Stimulated activated CD4-positive, alpha-beta T cell treated with anti-CD3 and anti-CD28 coated beads, Interleukin-1b, Interleukin-23, amount 100 ng/mL, for 48 hours (primary cell): ENCODE measurements at places on chromosomes 5 and 9.

- no peak for DNase-seq
Measured at GRCh38 chr9:129387822-129388221, 209.8 kb upstream of the IER5L start.

GRCh38 chr5:164433106-164433870, 927.9 kb downstream of the MAT2B start:
- no peak for DNase-seq

- DNase-seq: no peak
Measured at GRCh38 chr5:42434047-42434724, 10.9 kb downstream of the GHR start.

DNA sequence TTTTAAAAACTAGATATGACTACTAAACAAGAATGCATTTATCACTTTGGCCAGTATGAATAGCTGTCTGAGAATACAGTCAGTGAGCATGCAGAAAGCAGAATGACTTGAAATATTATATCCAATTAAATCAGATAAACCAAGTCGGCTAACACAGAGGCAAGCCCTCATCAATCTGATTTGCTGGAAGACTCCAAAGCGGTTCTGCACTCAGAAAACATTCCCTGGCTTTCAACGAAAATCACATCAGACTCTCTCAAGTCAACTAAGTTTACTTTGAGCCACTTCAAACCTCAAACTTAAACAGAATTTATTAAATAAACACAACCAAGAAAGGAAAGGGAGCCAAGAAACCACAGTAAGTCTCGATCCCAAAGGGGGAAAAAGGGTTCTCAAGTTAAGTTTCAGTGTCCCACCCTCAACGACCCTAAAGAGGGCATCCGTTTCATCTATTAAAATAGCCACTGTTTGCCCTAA, 1.4 kb downstream of the MYO10 start:
- DNase-seq: no peak

- no peak for DNase-seq
Measured at GRCh38 chr9:96135753-96136290, 166.2 kb downstream of the HSD17B3 start.

- DNase-seq: no peak
Measured at GRCh38 chr5:135332519-135333150, 66.4 kb downstream of the MACROH2A1 start.

- DNase-seq: no peak
Measured at GRCh38 chr5:155056644-155057269, 43.2 kb downstream of the KIF4B start.

- DNase-seq: no peak
Measured at GRCh38 chr9:74977287-74977686, 24.6 kb upstream of the C9orf40 start.

- no peak for DNase-seq
Measured at GRCh38 chr5:89930591-89931392, 478.8 kb downstream of the CETN3 start.

GRCh38 chr9:89493181-89493580, 4.7 kb downstream of the SEMA4D start:
- no peak for DNase-seq

DNA sequence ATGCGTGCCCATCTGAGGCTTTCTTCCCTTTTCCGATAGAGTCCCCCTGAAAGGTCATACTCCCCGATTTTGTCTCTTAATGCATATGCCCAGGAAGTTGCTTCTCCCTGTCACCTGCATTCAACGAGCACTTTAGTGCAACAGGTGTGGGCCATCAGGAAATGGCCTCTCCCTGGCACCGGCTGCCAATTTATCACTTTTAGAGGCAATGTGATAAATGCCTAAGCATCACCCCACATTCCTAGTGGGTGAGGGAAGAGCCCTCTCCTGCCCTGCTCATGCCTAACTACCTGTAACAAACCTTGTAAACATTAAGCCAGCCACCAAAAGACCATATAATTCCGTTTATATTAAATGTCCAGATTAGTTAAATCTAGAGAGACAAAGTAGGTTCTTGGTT, 1.1 kb upstream of the SNAPC3 start:
- DNase-seq: no peak

DNA sequence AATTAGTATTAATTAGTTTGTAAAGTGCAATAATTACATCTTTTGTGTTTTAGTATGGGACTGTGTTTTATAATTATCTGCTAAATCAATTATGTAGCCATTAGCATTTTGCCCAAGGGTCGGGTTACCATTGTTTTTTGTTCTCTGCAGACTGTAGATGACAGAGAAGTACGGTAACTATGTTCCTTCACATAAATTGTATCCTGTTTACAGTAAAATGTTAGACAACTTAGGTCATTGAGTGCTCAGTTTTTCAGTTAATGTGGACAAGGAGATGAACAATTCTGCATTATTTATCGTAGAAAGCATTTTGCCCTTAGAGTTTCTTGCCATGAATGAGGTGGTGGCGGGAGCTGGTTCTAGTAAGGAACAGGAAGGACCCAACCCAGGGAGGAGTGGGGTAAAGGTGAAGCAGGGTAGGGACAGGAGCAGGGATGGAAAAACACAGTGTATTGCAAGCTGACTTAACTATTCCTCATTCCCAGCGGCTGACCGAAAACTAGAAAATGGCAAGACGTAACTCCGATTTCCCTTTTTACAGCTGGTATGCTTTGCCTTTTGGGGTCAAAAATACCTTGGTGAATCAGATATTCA, 243.7 kb upstream of the SLC24A2 start:
- DNase-seq: no peak

DNA sequence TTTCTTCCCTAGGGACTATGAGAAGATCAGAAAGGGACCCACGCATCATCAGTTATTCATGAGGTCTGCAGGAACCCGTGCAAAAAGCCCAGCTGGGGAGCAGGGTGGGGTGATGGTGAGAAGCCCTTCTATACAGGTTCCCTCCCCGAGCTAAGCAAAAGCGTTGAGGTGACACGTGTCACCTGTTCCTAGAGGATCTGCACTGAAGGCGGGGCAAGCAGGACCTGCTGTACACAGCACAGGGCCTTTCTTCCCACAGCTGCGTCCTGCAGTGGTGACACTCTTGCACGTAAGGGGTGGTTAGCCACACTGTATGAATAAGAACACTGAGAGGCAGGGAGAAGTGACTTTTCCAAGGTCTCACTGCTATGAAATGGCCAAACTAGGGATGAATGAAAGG, 37.2 kb upstream of the SH3PXD2B start:
- no peak for DNase-seq

DNA sequence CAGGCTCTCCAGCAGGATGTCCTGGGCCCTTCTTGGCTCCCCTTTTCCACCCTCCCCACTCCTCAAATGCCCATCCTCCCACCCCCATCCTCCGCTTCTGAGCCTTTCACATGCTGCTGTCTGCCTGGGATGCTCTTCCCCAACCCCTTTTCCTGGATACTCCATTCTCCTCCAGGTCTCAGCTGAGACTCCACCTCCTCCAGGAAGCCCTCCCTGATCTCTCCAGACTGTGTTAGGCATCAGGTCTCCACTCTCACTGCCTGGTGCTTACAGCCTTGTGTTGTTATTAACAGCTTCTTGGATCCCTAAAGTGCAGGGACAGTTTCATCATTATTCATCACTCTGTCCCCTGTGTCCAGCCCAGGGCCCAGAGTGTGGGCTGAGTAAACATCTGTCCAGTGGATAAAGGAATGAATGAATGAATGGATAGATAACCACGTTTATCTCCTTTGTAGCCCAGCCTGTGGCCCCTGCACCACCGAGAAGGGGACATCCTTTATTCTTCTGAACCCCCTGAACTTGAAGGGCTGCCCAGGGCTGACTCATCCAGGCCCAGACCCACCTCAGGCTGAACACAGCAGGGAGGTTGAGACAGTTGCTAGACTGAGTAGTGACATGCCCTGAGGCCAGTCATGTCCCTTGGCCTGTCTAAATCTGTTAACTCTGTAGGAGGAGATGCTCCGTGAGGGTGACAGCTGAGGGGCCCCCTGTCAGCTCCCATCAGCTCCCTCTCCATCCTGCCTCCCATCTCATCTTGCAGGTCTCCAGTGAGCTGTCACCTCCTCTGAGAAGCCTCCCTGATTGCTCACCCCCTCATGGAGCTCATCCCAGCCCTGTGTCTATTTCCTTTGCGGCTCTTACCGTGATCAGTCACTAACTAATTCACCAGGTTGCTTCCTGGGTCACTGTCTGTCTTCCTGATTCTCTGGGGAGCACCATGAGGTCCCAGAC, 14.6 kb upstream of the LAMC3 start:
- no peak for DNase-seq

DNA sequence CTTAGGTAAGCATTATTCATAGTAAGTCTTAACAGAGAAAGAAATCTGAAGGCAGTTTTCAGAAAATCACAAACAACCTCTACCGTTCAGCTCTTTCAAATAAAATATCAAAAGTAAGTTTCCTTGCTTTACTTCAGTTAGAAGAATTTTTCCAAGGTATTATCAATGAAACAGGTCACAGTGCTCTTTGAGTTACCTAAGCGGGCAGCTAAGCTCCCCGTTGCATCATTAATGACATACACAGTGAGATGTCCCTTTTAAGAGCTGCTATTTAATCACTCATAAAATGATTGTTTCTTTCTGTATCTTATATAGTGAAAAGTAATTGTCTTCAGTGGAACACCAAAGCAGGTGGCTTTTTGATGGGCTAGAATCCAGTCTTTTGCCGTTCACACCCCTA, 86.2 kb upstream of the PIK3R1 start:
- no peak for DNase-seq

DNA sequence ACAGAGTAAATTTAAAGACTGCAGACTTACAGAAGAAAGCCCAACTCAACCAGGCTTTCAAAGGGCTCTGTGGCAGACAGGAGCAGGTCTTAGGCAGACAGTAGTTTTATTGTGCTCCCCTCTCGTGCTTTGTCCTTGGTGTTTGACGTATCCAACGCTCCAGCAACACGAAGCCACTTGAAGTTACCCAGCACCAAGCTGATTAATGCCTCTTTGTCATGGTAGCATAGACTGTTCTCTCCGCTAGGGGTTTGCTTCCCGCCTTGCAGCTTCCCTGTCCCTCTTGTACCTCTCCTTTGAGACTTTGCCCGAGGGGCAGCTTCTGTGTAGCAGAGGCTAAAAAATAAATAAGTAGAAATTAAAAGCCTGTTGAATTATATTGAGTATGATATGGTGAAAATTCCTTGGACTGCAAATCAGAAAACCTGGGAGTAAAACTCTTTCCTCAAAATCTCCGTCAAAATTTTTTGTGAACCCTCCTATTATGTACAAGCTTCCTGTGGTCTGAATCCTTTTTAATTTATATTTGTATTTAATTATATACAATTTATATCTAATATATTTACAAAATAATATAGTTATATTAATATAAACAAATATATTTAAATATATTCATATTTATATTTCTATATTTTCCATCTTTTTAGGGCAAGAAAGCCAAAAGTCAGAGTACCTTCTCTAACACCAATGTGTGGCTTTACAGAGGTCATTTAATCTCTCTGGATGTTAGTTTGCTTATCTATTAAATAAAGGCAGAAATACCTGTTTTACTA, 405.4 kb downstream of the DMAC1 start:
- DNase-seq: no peak

DNA sequence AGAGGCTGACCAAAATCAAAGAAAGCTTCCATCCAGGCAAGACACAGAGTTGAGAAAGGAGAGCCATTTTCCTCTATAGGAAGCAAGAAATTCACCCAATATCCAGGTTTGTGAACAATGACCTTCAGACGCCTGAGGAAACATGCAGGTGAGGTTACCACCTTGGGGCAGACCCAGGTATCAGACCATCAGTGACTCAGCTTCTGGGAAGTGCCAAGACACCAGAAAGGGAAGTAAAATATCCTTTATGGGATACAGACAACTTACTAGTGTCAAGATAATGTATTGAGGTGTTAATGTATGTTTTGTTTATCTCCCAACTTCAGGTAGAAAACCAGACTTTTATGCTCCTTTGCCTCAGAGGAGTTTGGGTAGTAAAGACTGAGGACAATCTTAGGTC, 2.2 kb upstream of the DTWD2 start:
- no peak for DNase-seq

- DNase-seq: no peak
Measured at GRCh38 chr5:159965031-159965837, 43.7 kb upstream of the TTC1 start.

- no peak for DNase-seq
Measured at GRCh38 chr9:3331801-3332200, 194.0 kb downstream of the RFX3 start.

DNA sequence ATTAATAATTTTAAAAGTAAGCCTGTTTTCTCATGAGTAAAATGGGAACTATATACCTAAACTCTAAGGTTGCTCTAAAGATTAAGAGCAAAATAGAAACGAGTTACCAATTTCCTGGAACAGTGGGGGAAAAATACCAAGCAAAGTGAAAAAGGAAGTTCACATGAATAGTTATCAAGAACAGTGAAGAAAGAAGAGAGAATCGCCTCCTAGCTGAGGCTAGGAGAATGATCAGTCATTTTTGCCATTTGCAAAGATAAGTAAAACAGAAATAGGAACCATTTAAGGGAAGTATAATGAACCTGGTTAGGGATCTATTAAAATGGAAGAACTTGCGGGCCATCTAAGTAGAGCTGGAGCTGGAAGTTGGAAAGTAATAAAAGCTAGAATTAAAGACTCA, 50.7 kb downstream of the P4HA2 start:
- DNase-seq: no peak

- no peak for DNase-seq
Measured at GRCh38 chr5:34957321-34957720, 28.0 kb downstream of the DNAJC21 start.

GRCh38 chr9:100011062-100011681, 87.6 kb downstream of the ERP44 start:
- DNase-seq: peak; percentile 23

DNA sequence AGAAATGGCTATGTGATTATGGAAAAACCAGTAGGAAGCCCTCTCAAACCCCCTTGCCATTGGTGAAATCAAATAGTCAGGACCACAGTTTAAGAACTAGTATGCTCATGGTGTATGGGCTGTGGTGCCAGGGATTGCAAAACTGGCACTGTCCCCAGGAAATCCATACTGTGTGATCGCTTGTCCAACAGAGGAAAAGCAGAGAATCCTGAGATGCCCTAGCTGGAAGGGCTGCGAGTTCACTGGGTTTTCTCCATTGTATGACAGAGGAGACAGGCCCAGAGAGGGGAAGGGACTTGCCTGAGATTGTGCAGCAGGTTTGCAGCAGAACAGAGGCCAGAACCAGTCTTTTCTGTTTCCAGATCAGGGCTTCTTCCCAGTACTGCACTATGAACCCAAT, 12.5 kb downstream of the SEC61B start:
- DNase-seq: no peak

- DNase-seq: no peak
Measured at GRCh38 chr5:150781706-150782614, 3.4 kb downstream of the SMIM3 start.

DNA sequence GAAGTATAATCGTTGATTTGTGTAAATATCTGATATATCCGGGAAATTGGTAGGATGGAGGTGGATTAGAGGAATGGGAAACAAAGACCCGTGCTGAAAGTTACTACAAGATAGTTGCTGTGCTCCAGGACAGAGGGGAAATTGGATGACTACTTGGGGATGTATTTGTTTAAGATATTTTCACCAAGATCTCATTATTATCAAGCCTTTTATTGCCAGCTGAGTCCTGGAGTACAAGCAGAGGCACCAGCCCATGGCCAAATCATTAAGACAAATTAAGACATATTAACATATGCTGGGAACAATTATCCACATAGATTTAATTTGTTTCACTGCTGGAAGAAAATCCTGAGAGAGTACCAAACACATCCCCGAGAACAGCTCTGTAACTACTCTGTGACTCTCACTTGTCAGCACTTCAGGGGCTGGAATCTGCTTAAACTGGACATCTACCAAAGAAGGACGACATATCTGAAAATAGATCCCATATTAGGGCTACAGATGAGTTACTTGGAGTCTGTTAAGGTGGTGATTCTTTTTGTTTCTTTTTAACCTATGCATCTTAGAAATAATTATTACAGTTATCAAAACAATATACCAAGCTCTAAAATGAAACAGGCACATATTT, 68.2 kb downstream of the SLC1A1 start:
- DNase-seq: no peak

GRCh38 chr9:16671591-16672137, 198.8 kb downstream of the BNC2 start:
- DNase-seq: no peak
